ENCODE measurements at places on chromosomes 11 and 22. TPM values are rescaled to one million over a fixed set of nuclear protein-coding genes. Genes with fewer than 3 reads are reported as not detected.

The PIH1D2 gene
- 3.3 TPM for total RNA-seq

DNA sequence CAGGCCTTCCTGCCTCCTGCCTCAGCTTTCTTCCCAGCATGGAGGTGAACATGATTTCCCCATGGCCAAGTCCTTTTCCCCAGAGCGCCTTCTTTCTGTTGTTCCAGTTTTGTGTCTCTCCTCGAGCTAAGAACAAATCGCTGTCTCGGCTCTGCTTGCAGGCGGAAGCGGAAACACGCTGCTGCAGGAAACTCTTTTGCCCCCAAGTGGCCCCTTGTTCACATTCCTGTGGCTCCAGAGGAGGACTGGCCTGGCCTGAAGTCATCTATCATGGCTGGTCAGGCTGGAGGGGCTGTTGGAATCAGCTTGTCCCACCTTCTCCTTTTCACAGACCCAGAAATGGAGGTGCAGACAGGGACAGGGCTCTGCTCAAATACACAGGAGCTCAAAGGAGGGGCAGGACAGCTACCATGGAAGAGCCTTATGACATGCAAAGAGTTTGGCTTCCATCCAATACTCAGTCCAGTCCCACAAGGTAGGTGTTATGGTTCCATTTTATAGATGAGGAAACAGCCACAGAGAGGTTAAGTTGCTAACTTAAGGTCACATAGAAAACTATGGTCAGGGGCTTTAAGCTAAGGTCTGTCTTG is 182.2 kb upstream of the SYT13 start:
- no peaks in the 10 kb centered on the region for H3K36me3 ChIP-seq
- no peak overlapping the region for H3K27ac ChIP-seq
- DNase-seq = no peak
- H3K27me3 ChIP-seq = no peaks in the 10 kb centered on the region

The CHRDL2 gene
- total RNA-seq = not detected

- peaks cover 33% of the 10 kb centered on the region for H3K4me1 ChIP-seq
- no peaks in the 10 kb centered on the region for H3K27me3 ChIP-seq
- no peak overlapping the region for H3K4me3 ChIP-seq
- DNase-seq = no peak
- peak overlapping the region; percentile 88 for H3K27ac ChIP-seq
- no peaks in the 10 kb centered on the region for H3K36me3 ChIP-seq
Observed at GRCh38 chr11:35274909-35275785, 136.2 kb downstream of the CD44 start.

GRCh38 chr11:121466063-121466794 is 13.5 kb upstream of the SORL1-AS1 start:
- H3K27me3 ChIP-seq = no peaks in the 10 kb centered on the region
- no peak overlapping the region for H3K4me3 ChIP-seq
- H3K27ac ChIP-seq = peak overlapping the region; percentile 68
- H3K4me1 ChIP-seq = peaks cover 60% of the 10 kb centered on the region
- no peak for DNase-seq
- no peaks in the 10 kb centered on the region for H3K36me3 ChIP-seq

The GUCD1 gene
- total RNA-seq = 74.9 TPM

The PRR33 gene
- not detected for total RNA-seq

The SYT7 gene
- total RNA-seq = 2.9 TPM

GRCh38 chr11:117829369-117829725 is 4.8 kb upstream of the FXYD2 start:
- H3K4me1 ChIP-seq = peaks cover 36% of the 10 kb centered on the region
- no peaks in the 10 kb centered on the region for H3K36me3 ChIP-seq
- H3K27ac ChIP-seq = peak overlapping the region; percentile 53
- no peak for DNase-seq

DNA sequence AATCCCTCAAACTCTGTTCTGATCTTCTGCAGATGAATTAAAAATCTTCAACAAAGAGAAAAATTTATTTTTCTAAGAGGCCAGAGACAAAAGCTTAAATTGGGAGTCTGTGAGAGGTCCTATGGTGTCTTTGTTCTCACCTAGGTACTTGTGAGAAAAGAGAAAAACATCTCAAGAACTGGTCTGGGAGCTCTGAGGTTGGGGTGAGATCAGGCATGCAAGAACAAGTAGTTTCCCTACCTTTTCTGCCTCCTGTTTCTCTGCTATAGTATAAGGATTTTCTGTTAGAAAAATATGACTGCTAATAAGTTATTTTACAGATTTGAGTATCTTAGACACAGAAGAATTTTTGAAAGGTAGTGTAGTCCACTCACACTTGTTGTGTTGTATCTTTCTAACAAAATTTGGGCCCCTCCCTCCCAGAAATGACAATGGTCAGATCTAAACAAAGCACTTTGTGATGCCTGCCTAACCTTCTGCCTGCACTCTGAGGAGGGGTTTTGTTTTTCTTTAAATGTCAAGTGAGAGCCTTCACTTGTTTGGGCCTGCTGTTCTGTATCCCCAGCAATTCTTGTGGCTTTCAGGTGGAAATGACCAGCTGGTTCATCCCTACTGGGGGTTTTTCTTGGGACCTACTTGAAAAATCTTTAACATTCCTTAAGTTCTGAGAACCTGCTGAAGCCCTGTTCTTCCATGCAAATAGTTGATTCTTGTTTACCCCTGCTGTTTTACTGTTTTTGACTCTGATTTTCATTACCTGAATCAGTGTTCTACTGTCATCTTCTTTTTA is 13.6 kb upstream of the OR51S1 start:
- H3K36me3 ChIP-seq = no peaks in the 10 kb centered on the region
- no peaks in the 10 kb centered on the region for H3K4me1 ChIP-seq
- no peak for DNase-seq
- H3K27me3 ChIP-seq = no peaks in the 10 kb centered on the region
- no peak overlapping the region for H3K4me3 ChIP-seq

The CCDC87 gene
- total RNA-seq = 0.09 TPM

The OR10A2 gene
- not detected for total RNA-seq

DNA sequence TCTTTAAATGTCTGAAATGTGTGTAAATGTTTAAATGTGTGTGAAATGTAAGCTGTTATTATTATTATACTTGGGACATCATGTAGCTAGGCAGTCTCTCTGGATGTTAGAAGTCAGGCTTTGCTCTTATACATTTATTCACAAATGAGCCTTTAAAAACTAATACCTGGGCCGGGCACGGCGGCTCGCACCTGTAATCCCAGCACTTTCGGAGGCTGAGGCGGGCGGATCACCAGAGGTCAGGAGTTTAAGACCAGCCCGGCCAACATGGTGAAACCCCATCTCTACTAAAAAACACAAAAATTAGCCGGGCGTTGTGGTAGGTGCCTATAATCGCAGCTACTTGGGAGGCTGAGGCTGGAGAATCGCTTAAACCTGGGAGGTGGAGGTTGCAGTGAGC is 21.7 kb upstream of the CTTN start:
- peaks cover 97% of the 10 kb centered on the region for H3K36me3 ChIP-seq
- H3K4me1 ChIP-seq = no peaks in the 10 kb centered on the region

The ENTHD1 gene
- total RNA-seq = not detected

DNA sequence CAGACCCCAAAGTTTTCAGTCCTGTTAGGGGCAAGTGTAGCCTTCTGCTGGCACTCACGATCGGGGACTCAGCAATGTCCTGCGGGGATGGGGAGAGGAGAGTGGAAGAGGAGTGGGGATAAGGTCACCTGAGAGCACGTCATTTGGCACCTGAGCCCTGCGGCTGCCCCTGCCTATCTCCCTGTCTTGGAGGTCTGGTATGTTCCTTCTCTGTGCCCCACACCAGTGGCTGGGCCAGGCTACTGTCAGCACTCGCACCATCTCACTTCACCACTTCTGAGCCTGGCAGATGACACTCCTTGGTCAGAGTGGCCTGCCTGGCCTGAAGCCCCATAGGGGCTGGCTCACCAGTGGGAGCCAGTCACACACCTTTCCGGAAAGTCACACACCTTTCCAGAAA is 20.1 kb upstream of the CHADL start:
- peaks cover 75% of the 10 kb centered on the region for H3K36me3 ChIP-seq
- DNase-seq = no peak
- no peaks in the 10 kb centered on the region for H3K27me3 ChIP-seq
- H3K27ac ChIP-seq = no peak overlapping the region
- no peak overlapping the region for H3K4me3 ChIP-seq

DNA sequence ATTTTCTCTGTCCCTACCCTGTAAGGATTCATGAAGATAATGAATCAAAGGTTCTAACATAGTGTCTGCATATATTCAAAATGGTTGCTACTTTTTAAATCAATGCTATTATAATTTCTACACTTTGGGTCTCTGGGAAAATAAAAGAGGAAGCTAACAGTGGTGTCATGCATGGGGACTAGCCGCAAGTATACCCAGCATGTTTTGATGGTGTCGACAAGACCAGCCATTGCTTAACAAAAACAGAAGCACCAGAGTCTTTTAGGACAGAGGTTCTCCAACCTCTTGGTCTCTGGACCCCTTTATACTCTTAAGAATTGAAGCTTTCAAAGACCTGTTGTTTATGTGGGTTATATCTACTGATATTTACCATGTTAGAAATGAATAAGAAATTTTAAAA is 37.8 kb downstream of the RNF141 start:
- no peak overlapping the region for H3K27ac ChIP-seq
- no peak for DNase-seq
- H3K27me3 ChIP-seq = no peaks in the 10 kb centered on the region
- H3K36me3 ChIP-seq = no peaks in the 10 kb centered on the region
- no peak overlapping the region for H3K4me3 ChIP-seq

The IRAG1 gene
- 48.4 TPM for total RNA-seq

The GGT5 gene
- total RNA-seq = 11.3 TPM

DNA sequence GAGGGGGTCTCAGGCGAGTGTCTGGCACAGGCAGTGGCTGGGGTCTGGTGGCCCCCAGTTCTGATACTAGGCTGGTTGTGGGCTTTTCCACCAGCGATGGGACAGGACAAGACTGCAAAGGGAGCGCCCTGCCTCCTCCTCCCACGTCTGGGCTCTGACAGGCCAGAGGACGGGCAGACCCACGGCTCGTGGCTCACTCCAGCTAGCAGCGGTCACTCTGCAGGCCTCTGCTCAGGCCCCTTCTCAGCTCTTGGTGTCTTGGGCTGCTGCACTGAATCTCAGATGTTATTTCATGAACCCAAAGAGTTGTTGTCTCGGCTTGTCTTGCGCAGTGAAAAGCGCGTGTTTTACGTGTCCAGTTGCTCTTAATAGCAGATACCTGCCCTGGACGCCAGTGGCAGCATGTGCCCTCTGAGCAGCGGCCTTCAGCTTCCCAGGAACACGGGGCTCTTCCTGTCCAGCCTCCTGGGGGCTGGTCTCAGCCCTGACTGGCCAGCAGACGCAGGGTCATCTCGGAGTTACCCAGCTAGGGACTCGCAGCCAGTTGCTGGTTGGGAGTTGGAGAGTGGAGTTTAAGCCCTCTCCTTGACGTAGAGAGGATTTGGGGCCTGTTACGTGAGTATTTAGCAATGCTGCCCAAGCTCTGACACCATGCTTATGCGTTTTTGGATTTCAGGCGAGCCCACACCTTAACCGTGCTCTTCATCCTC is 9.6 kb downstream of the PTDSS2 start:
- H3K36me3 ChIP-seq = no peaks in the 10 kb centered on the region
- no peaks in the 10 kb centered on the region for H3K27me3 ChIP-seq
- no peak for DNase-seq
- no peak overlapping the region for H3K4me3 ChIP-seq

GRCh38 chr11:122202951-122203456 is 87.0 kb upstream of the BLID start:
- H3K36me3 ChIP-seq = no peaks in the 10 kb centered on the region
- no peak for DNase-seq
- peak overlapping the region; percentile 78 for H3K27ac ChIP-seq

DNA sequence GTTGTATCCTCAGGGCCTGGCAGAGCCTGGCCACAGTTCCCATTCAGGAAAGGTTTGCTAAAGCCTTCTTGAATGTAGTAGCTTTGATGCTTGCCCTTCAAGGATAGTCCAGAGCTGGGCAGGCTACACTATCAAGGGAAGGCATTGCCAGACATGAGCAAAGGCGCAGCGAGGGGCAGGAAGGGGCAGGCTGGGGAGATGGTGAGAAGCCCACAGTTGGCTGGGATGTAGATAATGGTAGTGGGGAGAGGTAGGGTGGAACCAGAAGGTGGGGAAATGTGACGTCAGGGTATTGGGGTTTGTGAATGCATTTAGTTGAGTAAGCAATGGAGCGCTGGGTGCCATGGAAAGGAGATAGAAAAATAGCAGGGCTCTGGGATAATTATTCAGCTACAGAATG is 28.6 kb downstream of the LRRC32 start:
- H3K27me3 ChIP-seq = no peaks in the 10 kb centered on the region
- H3K4me3 ChIP-seq = no peak overlapping the region
- H3K4me1 ChIP-seq = no peaks in the 10 kb centered on the region
- DNase-seq = no peak
- H3K36me3 ChIP-seq = no peaks in the 10 kb centered on the region

GRCh38 chr11:34147581-34147980 is 42.2 kb downstream of the NAT10 start:
- H3K27me3 ChIP-seq = no peaks in the 10 kb centered on the region
- H3K4me3 ChIP-seq = no peak overlapping the region
- no peaks in the 10 kb centered on the region for H3K4me1 ChIP-seq
- H3K27ac ChIP-seq = no peak overlapping the region
- DNase-seq = no peak
- H3K36me3 ChIP-seq = peaks cover 100% of the 10 kb centered on the region

The CD3G gene
- total RNA-seq = 4.0 TPM

The UBQLNL gene
- total RNA-seq = not detected

GRCh38 chr11:22699388-22699787 is 33.0 kb downstream of the GAS2 start:
- no peaks in the 10 kb centered on the region for H3K4me1 ChIP-seq
- no peak for DNase-seq
- no peak overlapping the region for H3K27ac ChIP-seq
- H3K36me3 ChIP-seq = no peaks in the 10 kb centered on the region
- H3K4me3 ChIP-seq = no peak overlapping the region

- H3K27ac ChIP-seq = no peak overlapping the region
- H3K27me3 ChIP-seq = peaks cover 21% of the 10 kb centered on the region
- H3K36me3 ChIP-seq = no peaks in the 10 kb centered on the region
Observed at GRCh38 chr11:119489087-119489486, 66.1 kb upstream of the THY1 start.

GRCh38 chr11:13762718-13763117 is 94.2 kb downstream of the FAR1 start:
- no peaks in the 10 kb centered on the region for H3K4me1 ChIP-seq
- H3K4me3 ChIP-seq = no peak overlapping the region
- H3K36me3 ChIP-seq = no peaks in the 10 kb centered on the region
- DNase-seq = no peak
- no peaks in the 10 kb centered on the region for H3K27me3 ChIP-seq

DNA sequence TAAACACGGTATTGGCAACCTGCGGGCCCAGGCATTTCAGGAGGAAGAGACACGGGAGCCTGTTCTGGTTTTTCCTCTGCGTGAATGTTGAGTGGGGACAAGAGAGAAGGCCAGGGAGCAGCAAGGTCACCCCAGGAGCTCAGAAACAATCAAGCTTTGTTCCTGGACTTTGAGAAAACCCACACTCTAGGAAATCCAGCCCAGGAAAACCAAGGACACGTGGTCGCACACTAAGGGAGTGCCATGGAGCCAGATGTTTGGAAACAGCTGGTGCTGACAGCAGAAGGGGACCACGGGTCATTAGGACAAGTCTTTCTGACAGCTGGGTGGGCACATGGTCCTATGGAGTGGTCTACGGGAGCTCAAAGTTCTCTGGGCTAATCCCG is 44.1 kb downstream of the MYH9 start:
- H3K4me1 ChIP-seq = peaks cover 98% of the 10 kb centered on the region

The KIRREL3 gene
- not detected for total RNA-seq

- no peak for DNase-seq
- peak overlapping the region; percentile 26 for H3K4me3 ChIP-seq
- H3K27me3 ChIP-seq = peaks cover 75% of the 10 kb centered on the region
- peaks cover 18% of the 10 kb centered on the region for H3K4me1 ChIP-seq
- no peak overlapping the region for H3K27ac ChIP-seq
Observed at GRCh38 chr22:50016988-50017700, 4.6 kb upstream of the IL17REL start.

Data from esophagus squamous epithelium (tissue), 5 donors.